ENCODE measurements at places on chromosomes 6 and 20.

DNA sequence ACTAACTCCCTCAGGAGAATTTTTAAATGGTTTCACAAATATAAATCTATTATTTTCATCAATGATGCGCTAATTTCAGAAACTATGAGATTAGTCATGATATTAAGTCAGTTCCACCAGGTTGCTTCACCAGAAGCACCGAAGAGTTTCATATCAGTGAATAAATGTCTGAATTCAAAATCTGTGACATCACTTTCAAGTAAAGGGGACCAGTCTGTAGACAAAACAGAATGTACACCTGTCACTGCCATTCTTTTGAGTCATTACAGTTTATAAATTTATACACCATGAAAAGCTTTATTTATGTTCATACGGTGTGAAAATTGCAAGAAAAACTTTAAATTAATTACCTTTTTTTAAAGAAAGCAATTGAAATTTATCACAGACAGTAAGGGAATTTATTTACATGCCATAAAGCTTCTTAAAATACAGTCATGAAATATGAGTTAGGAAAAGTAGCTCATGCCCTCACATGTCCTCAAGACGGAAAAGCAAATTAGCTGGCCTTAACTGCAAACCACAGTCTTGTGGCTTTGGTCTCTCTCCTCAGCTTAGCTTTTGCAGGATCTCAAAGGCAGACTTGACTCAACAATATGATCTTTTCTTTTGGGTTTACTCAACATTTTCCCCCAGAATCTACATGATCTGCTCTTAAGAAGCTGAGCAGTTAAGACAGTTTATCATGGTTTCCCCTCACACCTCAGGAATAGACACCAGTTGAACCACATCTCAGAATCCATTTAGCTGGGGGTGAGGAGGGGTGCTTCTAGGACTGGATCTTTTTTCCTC is 177.7 kb upstream of the MCHR2 start:
- DNase-seq = no peak

- DNase-seq = no peak
Measured at GRCh38 chr6:56002336-56002735, 126.9 kb upstream of the BMP5 start.

DNA sequence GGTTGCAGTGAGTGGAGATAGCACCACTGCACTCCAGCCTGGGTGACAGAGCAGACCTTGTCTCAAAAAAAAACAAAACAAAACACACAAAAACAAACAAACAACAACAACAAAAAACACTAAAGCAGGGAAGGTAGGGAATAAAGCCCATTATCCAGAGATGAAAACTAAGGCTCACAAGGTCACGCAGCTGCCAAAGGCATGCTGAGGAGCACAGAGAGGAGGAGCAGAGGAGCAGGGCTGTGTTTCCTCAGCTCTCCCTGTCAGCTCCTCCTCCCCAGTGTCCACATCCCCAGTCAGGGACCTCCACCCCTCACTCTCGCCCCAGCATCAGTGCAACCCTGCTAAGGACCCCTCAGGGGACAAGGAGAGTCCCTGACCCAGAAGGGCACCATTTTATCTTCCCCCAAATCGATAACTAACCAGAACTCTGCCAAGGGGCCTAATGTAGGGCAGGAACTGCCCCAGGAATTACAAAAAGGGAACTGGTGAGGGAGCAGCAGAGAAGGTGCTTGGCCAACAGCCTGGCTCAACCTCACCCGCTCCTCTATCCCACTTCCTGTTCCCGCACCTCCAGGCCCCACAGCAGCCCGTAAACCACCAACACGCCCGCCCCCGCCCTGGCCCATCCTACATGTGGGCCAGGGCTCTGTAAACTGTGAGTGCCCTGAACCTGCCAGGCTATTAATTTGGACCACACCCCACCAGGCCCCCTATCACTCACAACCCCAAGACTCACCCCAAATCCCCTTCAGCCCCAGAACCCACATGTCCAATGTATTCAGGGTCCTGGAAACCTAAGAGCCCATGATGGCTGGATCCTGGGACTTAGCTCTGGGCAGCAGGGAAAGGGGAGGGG is 9.0 kb downstream of the TEAD3 start:
- DNase-seq = peak; percentile 83

- peak; percentile 41 for DNase-seq
Measured at GRCh38 chr6:108565091-108565766, 4.5 kb downstream of the FOXO3 start.

- DNase-seq = no peak
Measured at GRCh38 chr6:106184629-106185028, 98.5 kb downstream of the PRDM1 start.

- peak; percentile 94 for DNase-seq
Measured at GRCh38 chr20:10671221-10671918, 2.4 kb downstream of the JAG1 start.

- DNase-seq = peak; percentile 86
Measured at GRCh38 chr20:46004889-46005473, 3.7 kb upstream of the MMP9 start.

GRCh38 chr20:32559753-32560380 is 25.3 kb downstream of the NOL4L start:
- DNase-seq = no peak

GRCh38 chr6:131823276-131823902 is 15.6 kb downstream of the ENPP1 start:
- no peak for DNase-seq

DNA sequence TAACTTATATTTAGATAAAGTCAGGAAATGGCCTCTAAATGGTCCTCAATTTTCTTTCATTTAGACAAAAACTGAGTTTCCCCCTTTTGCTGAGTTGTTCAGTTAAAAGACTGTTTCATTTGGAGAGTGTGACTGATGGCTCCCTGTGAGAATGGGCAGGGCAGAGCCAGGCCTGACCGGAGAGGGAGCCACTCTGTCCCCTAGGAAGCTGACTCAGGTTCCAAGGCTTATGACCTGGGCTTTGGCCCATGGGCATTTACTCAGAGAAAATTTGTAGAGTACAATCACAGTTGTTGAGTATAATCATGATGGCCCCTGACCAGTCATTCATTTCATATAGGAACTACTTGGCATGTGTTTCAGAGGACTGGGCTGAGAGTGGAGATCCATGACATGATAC is 37.0 kb upstream of the AIG1 start:
- no peak for DNase-seq

DNA sequence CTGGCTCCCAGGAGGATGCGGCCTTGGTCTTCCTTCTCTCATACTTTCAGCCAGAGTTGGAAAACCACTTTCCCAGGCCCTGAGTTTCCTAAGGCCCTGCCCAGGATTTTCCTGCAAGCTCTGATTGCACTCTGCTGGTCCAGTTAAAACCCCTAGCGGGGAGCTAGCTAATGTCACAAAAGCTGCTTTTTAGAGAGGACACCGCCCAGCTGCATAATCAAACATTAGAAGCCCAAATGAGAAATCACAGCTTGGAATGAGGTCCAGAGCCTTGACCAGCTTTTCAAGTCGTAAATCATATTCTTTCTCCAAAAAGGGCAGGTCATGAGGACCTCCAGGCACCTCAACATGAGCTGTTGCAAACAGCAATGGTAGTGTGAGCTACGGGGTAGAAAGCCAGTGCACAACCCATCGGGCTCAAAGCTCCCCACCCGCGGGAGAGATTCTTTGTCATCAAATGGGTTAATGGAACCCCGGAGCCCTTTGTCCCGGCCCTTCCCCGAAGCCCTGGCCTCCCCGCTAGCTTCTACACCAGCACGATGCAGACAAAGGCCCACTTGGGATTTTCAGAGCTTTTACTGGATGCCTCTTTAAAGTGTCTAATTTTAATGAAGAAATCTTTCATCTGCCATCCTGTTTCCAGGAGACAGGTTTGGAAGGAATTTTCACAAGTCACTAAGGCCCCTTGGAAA is 134.0 kb downstream of the SCML4 start:
- DNase-seq = no peak

DNA sequence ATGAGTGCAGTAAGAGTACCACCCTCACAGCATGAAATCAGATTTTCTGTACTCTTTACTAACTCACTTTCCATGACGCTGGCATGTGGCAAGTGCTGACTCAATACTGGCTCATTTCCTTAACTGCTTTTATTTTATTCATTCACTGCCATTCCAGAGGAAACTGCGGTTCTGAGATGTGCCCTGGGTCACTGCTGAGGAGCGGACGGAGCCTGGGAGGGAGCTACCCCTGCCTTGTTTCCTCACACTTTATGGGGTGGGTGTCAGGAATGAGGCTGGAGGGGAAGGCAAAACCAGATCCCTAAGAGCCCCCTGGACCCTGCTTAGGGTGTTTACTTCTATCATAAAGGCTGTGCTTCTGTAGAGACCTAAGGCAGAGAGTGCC is 14.4 kb downstream of the NT5E start:
- peak; percentile 40 for DNase-seq

- peak; percentile 1 for DNase-seq
Measured at GRCh38 chr6:40308533-40309306, 278.4 kb downstream of the LRFN2 start.

- no peak for DNase-seq
Measured at GRCh38 chr6:5174756-5175549, 85.8 kb downstream of the LYRM4 start.

GRCh38 chr20:24066076-24066700 is 77.6 kb upstream of the GGTLC1 start:
- no peak for DNase-seq

GRCh38 chr20:32570401-32571190 is 14.5 kb downstream of the NOL4L start:
- DNase-seq = no peak

GRCh38 chr6:83378621-83379388 is 52.0 kb downstream of the ME1 start:
- DNase-seq = no peak

DNA sequence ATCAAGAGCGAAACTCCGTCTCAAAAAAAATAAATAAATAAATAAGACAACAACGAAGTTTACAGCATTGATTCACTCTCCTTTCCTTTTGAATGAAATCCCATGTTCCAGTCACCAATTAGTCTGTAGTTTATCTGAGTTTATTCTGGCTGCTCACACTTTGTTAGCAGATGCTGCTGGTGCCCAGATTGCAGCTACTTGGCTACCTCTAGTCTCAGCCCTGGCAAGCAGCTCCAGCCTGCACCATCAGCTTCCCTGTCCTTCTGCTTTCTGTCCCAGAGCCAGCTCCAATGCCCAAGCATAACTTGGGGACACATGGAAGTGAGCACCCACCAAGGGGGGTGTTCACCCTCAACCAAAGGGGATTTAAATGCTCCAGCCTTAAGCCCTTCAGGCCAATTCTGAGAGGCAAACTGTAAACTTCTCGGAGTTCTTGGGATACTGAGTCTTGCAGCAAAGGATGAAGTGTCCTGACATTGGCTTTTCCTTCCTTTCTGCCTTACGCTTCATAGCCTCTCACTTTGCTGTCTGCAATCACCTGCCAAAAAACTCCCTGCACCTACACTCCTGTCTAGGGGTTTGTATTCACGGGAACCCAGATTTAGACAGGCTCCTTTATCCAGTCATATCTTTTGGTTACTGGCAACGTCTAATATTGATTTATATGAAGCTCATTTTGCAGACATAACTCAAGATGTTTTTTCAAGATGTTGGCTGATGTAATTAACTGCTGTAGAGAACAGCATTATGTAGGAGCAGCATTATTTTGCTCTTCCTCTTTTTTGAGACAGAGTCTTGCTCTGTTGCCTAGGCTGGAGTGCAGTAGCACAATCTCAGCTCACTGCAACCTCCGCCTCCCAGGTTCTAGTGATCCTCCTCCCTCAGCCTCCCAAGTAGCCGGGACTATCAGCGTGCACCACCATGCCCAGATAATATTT is 9.8 kb upstream of the TASP1 start:
- no peak for DNase-seq

- DNase-seq = no peak
Measured at GRCh38 chr6:14284969-14285590, 167.5 kb downstream of the CD83 start.

GRCh38 chr6:127864701-127865100 is 36.2 kb downstream of the THEMIS start:
- DNase-seq = no peak

GRCh38 chr20:63402181-63402859 is 41.2 kb upstream of the CHRNA4 start:
- no peak for DNase-seq

GRCh38 chr20:24696396-24696795 is 227.0 kb downstream of the SYNDIG1 start:
- no peak for DNase-seq

GRCh38 chr6:48933136-48933535 is 529.9 kb downstream of the MMUT start:
- no peak for DNase-seq

DNA sequence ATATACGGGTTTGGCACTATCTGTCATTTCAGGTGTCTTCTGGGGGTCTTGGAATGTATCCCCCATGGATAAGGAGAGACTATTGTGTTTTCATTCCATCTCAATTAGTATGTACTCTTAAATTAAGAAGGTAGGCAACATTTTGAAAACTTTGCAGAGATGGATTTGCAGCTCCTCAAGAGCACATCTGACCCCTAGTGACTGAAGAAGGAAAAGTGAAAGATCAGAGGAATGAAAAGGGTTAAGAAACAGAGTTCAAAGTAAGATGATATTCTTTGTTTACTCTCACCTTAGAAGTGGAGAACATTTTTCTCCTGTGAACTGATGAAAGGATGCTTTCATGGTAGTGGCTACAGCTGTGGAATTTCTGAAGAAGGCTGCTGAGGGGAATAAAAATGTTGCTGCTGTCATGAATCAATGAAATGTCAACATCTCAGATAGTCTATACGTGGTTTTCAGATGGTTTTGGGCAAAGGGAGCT is 41.5 kb downstream of the SH3BGRL2 start:
- DNase-seq = no peak

- DNase-seq = no peak
Measured at GRCh38 chr20:22768266-22769178, 184.2 kb upstream of the FOXA2 start.

- DNase-seq = no peak
Measured at GRCh38 chr6:160417146-160417545, 69.0 kb downstream of the SLC22A3 start.

- DNase-seq = no peak
Measured at GRCh38 chr20:18388860-18389259, 78.0 kb downstream of the DZANK1 start.

GRCh38 chr6:119565893-119566292 is 216.3 kb upstream of the MAN1A1 start:
- DNase-seq = no peak

- no peak for DNase-seq
Measured at GRCh38 chr20:58605292-58606065, 45.6 kb upstream of the STX16 start.

- DNase-seq = no peak
Measured at GRCh38 chr20:32441638-32442037, 83.5 kb downstream of the ASXL1 start.

DNA sequence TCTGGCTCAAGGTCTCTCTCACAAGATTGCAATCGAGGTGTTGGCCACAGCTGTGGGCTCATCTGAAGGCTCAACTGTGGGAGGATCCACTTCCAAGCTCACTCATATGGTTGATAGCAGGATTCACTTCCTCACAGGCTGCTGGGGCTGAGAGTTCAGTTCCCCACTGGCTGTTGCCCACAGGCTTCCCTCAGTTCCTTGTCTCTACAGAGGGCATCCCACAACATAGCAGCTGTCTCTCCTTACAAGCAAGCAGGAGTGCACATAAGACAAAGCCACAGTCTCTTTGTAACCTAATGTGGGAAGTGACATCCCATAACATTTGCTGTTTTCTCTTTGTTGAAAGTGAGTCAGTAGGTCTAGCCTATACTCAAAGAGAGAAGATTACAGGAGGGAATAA is 14.0 kb downstream of the SPATS1 start:
- DNase-seq = peak; percentile 21

GRCh38 chr20:58868795-58869194 is 16.3 kb downstream of the GNAS start:
- no peak for DNase-seq

- DNase-seq = no peak
Measured at GRCh38 chr6:5333658-5334057, 72.3 kb downstream of the FARS2 start.

GRCh38 chr20:38728911-38729642 is 4.8 kb downstream of the SLC32A1 start:
- DNase-seq = no peak

- DNase-seq = no peak
Measured at GRCh38 chr6:157660414-157660813, 162.6 kb upstream of the SNX9 start.
